Amniotic stem cell (primary cell): ENCODE measurements at places on chromosomes 2 and 18.
A peak's percentile ranks its signal among the peaks of the same experiment; 100 is the strongest.

GRCh38 chr2:112034924-112035323, 20.1 kb upstream of the TMEM87B start:
- DNase-seq: no peak

DNA sequence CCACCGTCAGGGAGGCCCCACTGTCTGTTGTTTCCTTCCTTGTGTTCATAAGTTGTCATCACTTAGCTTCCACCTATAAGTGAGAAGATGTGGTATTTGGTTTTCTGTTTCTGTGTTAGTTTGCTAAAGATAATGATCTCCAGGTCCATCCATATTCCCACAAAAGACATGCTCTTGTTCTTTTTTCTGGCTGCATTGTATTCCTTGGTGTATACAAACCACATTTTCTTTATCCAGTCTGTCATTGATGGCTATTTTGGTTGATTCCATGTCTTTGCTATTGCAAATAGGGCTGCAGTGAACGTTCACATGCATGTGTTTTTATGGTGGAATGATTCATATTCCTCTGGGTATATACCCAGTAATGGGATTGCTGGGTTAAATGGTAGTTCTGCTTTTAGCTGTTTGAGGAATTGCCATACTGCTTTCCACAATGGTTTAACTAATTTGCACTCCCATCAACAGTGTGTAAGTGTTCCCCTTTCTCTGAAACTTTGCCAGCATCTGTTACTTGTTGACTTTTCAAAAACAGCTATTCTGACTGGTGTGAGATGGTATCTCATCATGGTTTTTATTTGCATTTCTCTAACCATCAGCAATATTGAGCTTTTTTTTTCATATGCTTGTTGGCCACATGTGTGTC, 156.6 kb upstream of the NOSTRIN start:
- DNase-seq: no peak

- no peak for DNase-seq
Observed at GRCh38 chr2:141399270-141399669, 731.5 kb downstream of the LRP1B start.

GRCh38 chr2:179050755-179051154, 818 bp upstream of the CCDC141 start:
- no peak for DNase-seq

DNA sequence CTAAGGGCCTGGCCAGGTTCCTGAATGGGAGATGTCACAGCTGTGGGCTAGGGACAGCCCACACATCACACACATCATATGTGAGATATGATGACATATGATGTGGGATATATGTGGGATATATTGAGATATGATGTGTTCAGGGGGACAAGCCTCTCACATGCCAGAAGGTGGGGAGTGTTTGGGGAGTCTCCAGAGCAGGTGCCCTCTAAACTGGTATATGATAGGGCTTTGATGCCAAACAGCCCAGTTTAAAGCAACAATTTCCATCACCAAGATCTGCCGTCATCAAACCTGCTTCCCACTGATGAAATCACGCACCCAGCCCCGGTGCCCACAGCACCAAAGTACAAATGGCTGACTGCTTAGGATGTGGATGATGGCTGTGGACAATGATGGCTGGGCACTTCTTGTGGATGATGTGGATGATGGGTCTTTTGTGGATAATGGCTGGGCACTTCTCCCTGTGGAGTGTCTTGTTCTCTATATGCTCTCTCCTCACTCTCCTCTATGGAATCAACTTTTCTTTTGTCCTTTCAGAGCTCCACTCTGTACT, 50.9 kb downstream of the FBLN7 start:
- no peak for DNase-seq

DNA sequence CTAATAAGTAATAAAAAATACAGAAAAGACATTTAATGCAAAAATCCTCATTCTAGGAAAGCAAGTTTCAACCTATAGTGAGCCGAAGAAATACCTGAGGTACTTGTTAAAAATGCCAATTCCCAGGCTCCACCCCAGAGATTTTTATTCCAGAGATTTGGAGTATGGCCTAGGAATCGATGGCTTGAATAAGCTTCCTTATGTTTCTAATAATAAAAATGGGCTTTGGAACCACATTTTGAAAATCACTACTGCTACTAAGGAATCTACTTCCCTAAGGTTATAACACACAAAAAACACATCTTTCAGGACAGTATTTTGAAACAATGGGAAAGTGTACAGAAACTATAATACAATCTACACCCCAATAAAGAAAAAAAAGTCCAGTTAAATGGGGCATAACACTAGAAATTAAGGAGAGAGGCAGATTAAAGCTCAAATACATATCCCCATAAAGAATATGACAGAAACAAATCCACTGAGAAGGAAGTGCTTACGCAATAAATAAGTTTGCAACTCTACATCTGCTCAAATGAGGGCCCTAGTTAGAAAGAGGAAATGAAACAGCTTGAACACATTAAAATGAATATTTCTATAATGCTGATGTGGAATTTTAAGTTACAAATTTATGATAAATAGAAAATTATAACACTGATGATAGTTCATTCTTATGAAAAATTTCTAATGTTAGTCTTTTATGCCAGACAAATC, 103.7 kb downstream of the EPB41L3 start:
- no peak for DNase-seq

- peak; percentile 10 for DNase-seq
Observed at GRCh38 chr2:101036562-101036961, 34.5 kb downstream of the RPL31 start.

DNA sequence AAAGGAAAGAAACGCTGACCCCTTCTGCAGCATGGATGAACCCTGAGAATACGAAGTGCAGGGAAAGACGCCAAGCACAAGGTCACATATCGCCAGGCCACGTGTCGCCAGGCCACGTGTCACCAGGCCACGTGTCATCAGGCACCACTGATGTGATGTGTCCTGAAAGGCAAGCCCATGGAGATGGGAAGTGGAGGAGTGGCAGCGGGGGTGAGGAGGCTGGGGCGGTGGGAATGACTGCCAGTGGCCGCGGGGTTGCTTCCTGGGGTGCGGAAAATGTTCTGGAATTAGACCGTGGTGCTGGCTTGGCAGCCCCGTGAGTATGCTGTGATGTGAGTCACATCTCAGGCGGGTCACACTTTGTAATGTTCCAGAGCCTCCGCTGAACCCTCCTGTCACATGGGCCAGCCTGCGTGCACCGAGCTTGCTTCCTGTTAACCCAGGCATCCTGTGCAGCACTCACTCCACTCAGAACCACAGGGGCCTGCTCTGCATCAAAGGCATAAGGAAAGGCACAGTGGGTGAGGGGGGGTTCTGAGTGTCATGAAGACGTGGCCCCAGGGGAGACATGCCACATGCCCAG, 39.0 kb downstream of the SLC66A2 start:
- no peak for DNase-seq

DNA sequence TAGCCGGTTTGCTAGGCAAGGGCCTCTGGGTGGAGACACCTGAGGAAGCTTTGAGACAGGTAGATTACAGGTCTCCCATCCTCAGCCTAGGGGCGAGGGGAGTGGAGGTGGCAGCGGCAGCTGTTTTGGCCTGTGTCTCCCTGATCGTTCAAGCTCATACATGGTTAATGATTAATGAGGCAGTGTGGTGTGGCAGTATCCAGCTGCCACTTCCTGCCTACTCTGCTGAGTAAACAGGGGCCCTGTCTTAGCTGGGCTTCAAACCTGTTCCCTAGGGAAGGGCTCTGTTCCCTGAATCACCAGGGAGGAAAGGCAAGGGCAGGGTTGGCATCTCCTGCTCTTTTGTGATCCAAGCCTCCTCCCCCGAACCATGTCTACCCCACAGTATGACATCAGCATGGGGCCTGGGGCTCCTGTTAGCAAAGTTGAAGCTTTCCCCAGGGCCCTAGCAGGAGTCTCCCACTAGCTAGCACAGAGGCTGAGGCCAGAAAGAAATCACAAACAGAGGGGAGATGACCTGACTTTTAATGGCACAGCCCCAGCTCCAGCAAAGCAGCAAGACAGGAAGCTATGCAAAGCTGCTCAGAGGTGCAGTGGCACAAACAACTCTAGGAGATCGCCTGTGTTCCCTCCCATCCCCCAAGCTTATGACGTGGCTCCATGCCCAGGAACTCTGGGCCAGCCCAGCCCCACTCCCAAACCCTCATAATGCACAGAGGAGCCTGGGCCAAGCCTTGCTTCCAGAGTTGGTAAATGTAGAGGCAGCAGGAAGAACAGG, 3.7 kb upstream of the TUBA4B start:
- DNase-seq: peak; percentile 25

DNA sequence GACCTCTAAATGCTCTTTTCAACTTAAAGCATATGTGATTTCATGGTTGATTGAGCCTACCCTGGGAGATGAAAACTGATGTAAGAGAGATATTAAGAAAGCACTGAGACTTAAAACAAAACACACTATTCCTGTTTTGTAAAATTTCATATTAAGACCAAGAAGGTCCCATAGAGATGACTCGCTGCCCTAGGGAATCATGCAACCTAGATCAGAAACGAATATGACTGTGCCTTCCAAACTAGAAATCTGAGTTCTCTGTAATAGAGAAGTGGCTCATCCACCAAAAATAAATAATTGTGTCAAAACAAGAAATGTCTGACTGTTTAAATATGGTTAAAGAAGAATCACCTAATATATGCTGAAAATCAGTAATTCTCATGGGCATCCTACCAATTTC, 776.8 kb upstream of the SOX11 start:
- no peak for DNase-seq

- DNase-seq: no peak
Observed at GRCh38 chr18:36066686-36067054, 689 bp downstream of the RPRD1A start.

DNA sequence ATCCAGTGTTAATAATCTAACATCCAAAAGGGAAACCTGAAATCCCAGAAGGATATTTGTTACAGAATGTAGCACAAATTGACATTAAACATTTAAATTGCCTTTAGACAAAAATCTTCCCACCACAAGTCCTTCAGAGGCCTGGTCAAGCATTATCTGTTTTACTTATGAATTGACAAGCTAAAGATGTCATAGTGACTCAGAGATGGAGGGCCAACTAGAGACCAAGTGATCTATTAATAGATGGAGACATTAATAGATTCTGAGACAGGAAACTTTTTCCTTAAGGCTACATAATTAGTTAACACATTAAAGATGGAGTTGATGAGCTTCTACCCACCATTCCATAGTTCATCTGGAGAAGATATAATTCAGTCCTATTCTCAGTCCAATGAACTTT, 526.2 kb downstream of the IRS1 start:
- DNase-seq: no peak

DNA sequence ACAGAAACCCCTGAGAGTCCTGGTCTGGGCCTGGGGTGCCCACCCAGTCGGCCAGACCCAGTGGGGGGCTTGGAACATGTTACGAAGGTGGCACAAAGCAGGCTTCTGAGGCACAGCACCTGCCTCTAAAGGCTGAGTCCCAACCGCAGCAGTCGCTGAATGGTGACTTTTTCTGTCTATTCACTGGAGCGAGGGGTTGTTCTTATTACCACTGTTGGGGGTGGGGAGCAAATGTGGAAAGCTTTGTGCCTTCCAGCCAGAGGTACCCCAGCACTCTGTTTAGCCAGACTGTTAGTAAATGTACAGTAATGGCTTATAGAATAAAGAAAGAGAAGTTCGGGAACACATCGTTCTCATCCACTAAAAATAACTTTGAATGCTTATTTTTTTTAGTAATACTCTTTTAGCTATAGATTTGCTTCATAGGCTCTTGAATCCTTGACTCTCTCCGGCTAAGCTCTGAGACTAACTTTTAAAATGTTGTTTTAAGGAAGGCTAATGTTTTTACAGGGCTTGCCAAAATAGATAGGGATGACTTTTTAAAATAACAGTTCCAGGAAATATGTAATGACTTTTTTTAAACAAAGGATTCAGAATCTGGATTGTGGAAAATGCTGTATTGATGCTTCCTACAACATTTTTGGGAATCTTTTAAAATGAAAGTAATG, 23.4 kb upstream of the PTPN2 start:
- no peak for DNase-seq

GRCh38 chr2:239609162-239609561, 208.3 kb upstream of the HDAC4 start:
- no peak for DNase-seq

GRCh38 chr2:99748344-99748743, 258.5 kb upstream of the REV1 start:
- no peak for DNase-seq

DNA sequence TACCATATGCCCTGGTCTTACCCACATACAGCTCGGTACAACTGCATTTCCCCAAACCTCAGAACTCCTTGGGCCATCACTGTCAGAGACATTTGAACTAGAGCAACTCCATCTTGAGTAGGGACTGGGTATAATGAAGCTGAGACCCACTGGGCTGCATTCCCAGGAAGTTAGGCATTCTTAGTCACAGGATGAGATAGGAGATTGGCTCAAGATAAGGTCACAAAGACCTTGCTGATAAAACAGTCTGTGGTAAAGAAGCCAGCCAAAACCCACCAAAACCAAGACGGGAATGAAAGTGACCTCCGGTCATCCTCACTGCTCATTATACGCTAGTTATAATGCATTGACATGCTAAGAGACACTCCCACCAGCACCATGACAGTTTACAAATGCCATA, 131.3 kb downstream of the PIK3C3 start:
- DNase-seq: no peak

DNA sequence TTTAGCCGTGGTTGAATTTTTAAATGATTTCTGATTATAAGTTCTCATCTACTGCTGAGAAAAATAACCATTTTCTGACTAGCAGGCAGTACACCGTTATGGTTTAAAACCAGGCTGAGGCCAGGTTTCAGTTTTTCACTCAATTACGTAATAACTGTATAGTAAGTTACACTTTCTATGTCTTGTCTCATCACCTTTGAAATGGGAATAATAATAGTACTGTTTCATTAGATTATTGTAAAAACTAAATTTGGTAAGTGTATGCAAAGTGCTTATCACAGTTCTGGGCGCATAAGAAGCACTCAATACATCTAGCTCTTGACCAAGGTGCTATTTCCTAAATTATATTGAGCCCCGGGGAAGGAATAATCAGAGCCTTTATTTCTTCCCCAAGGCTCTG, 76.8 kb downstream of the LIMS1 start:
- DNase-seq: no peak
